NCI-H1694 treated with DMSO at 0.1 percent for 48 hours (cell line): ENCODE measurements at places on chromosomes 12 and 14.

DNA sequence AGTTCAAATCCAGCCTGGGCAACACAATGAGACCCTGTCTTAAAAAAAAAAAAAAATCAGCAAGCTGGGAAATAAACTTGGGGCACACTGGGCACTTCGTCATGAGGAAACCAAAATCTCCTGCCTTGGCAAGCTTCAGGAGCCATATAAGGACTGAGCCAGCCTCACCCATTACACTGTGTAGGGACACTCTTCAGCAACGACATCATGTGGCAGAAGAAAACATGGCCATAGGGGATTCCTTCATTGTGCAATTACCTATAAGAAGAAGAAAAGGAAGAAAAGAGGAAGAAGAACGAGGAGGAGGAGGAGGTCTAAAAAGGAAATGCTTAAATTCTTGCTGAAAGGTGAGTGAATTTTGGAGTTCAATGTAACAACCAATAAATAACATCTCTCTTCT, 26.1 kb upstream of the IFNG start:
- DNase-seq, result no peak

- DNase-seq, result no peak
Observed at GRCh38 chr14:105388110-105388951, 10.0 kb upstream of the TEX22 start.

DNA sequence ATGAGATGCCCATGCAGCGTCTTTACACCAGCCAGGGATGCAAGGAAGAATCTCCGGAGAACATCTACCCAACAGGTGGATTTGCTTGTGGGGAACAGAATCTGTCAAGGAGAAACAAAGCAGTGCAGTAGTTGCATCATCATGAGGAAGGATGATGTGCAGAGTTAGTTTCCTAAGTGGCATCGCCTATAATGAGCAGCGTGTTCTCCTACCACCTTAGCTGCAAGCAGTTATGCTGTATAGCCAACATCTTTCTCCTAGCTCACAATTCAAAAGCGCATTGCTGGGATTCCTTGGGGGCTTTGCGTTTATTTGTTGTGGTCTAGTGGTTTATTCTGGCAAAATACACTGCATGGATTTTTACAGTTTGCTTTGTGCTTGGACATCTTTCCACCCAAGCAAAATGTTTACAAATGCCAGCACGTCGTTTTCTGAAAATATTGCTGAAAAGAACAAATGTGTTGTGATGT, 233.0 kb downstream of the RGS6 start:
- no peak for DNase-seq

GRCh38 chr14:48247977-48248376, 572.6 kb upstream of the MDGA2 start:
- no peak for DNase-seq

- no peak for DNase-seq
Observed at GRCh38 chr14:67411370-67411769, 595 bp downstream of the PLEK2 start.

DNA sequence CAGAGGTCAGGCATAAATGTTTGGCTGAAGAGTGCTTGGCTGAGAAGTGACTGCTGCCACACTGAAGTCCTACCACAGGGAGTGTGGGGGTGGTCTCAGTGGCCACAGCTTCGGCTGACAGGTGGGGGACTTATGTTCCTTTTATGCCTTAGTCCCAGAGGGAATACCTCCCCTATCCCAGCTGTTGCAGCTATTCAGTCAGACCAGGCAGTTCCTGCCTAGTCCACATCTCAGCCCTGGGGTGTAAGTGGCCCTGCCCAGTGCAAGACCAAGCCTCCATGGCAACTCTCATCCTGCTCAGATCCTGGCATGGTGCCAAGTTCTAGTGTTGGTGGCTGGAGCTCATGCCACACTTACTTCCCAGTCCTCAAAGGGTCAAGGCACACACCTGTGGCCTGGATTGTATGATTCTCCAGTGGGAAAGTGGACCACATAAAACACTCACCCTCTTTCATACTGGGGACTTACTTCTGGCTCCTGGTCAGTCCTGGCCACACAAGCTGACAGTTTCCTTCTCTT, 161.3 kb upstream of the CAND1 start:
- no peak for DNase-seq

- DNase-seq, result no peak
Observed at GRCh38 chr12:49223590-49224369, 34.9 kb upstream of the TUBA1A start.

DNA sequence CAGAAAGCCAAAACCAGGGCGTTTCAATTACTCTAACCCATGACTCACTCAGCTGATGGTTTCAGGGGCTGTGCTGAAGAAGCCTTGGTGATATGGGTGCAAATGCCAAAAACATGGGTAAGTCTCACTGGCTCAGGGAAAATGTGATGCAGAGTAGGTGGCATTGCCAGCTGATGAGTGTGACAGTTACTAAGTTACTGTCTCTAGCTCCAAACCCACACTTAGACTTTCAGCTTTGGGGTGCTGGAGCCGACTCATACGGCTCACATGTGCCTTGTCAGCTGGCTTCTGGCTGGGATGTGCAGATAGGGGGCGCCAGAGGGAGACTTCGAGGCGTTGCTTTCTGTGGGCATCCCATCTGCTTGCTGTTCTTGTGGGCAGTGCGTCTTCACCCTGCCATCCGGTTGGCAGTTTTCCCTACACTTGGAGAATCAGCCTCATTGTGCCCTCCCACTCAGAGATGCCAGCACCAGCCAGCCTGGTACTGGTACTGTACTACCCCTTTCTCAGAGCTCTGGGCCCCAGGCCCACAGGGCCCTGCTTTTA, 11.1 kb upstream of the KRT7 start:
- DNase-seq, result peak; percentile 7

- no peak for DNase-seq
Observed at GRCh38 chr12:120225852-120226640, 25.1 kb upstream of the RPLP0 start.

DNA sequence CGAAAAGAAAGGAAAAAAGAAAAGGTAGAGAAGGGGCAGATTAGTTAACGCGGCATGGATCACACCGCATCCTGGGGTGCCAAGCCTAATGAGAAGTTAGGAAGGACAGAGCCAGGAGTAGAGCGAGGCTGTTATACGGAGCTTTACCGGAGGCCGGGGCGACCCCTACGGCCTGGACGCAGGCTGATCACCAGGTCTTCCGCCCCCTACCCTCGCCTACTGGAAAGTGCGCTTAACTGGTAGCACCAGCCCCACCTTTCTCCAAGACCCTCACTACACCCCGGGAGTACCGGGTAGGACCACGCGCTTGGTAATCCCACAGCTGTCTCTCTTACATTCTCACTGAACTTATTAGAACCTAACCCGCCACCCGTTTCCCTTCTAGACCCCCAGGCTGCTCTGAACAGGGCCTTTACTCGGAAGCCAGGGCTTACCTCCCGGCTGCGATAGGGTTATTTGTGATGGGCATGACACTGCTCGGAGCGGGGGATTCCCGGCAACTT, 33.8 kb downstream of the WBP11 start:
- no peak for DNase-seq

GRCh38 chr12:76782526-76782925, 18.6 kb downstream of the ZDHHC17 start:
- peak; percentile 15 for DNase-seq
